Liver (tissue), 10 donors: ENCODE measurements at places on chromosomes 7 and 10. TPM values are rescaled to one million over a fixed set of nuclear protein-coding genes. Genes with fewer than 3 reads are reported as not detected.

GRCh38 chr10:47048526-47048905 is 137.3 kb downstream of the PTPN20 start:
- no peak for DNase-seq

DNA sequence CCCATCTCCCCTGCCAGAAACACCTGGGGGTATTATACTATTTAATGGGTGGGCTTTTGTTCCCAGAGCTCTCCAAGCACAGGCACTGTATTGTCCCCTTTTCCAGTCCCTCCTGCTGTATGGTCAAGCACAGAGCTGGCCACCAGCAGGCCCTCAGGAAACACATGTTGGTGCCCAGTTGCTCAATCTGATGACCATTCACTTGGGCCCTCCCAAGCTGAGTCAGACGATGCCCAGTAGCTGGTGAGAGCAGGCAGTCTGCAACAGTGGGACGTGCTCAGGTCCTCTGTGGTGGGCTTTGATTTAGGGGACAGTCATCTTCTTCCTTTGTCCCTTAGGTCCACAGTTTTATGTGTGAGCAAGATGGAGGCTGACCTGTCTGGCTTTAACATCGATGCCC is 11.8 kb downstream of the SFXN2 start:
- DNase-seq = no peak

The UTF1 gene
- not detected for total RNA-seq

DNA sequence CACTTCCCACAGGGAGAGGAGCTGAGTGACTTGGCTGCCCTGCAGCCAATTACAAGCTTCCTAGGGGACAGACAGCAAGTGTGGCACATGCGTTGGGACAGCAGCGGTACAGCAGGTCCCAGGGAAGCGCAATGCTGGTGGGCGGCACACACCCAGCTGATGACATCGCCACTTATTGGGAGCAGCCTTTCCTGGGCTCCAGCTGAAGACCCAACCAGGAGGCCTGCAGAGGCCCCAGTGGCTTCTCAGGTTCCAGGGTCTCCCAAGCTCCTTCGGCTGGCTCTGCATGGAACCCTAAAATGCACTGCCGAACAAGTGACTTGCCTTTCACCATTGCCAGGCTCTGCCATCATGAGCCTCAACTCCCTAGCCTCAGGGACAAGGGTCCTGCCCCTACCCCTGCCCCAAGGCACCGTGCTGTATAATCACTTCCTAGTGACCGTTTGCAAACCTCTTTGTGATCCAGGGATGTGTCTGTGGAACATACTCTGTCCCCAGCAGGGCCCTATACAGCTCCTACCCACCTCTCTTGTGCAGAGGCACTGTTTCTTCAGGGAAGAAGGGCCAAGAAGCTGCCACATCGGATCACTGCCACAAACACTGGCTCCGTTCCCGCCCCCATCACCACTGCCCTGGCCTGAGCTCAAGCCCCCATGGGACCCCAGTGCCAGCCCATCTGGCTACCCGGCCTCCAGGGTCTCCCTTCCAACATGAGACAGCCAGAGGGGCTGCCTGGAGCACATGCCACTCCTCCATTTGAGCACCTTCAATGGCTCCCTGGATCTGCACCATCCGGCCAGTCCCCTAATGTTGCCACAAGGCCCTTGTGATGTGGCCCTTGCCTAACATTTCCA is 19.3 kb upstream of the SLIT1 start:
- DNase-seq = no peak

- no peak for DNase-seq
Measured at GRCh38 chr10:60414877-60415585, 25.4 kb upstream of the ANK3 start.

The VSTM4 gene
- 3.0 TPM for total RNA-seq

GRCh38 chr7:33882040-33882837 is 23.1 kb upstream of the BMPER start:
- DNase-seq = no peak

The CLRN3 gene
- total RNA-seq = 5.7 TPM

The CYP3A7 gene
- 81.2 TPM for total RNA-seq
